ENCODE measurements at places on chromosomes 2 and 18. TPM values are rescaled to one million over a fixed set of nuclear protein-coding genes. Genes with fewer than 3 reads are reported as not detected.

DNA sequence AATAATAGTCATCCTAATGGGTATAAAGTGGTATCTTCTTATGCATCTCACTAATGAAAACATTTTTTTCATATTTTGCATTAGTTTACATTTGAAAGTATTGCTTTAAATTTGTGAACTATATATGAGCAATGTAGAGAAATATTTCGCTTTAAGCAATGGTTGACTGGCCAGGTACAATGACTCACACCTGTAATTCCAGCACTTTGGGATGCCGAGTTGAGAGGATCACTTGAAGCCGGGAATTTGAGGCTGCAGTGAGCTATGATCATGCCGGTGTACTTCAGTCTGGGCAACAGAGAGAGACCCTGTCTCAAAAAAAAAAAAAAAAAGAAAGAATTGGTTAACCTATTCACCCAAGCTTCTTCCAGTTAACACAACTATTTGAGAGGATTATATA, 15.1 kb downstream of the ZCCHC2 start:
- no peaks in the 10 kb centered on the region for H3K27me3 ChIP-seq
- no peak overlapping the region for H3K27ac ChIP-seq
- peaks cover 31% of the 10 kb centered on the region for H3K4me1 ChIP-seq
- H3K4me3 ChIP-seq = no peak overlapping the region

- no peak for DNase-seq
- H3K4me3 ChIP-seq = no peak overlapping the region
- no peak overlapping the region for H3K27ac ChIP-seq
- no peaks in the 10 kb centered on the region for H3K27me3 ChIP-seq
Measured at GRCh38 chr2:122873951-122874350, 1118.5 kb downstream of the TSN start.

GRCh38 chr2:240670402-240670801, 12.3 kb downstream of the AQP12B start:
- H3K4me3 ChIP-seq = no peak overlapping the region
- no peaks in the 10 kb centered on the region for H3K36me3 ChIP-seq
- H3K4me1 ChIP-seq = no peaks in the 10 kb centered on the region
- peaks cover 3% of the 10 kb centered on the region for H3K27me3 ChIP-seq

GRCh38 chr2:234795272-234795920, 156.4 kb upstream of the SH3BP4 start:
- H3K4me1 ChIP-seq = peaks cover 9% of the 10 kb centered on the region
- no peak overlapping the region for H3K27ac ChIP-seq
- H3K36me3 ChIP-seq = no peaks in the 10 kb centered on the region
- no peak for DNase-seq
- no peak overlapping the region for H3K4me3 ChIP-seq
- H3K27me3 ChIP-seq = no peaks in the 10 kb centered on the region

DNA sequence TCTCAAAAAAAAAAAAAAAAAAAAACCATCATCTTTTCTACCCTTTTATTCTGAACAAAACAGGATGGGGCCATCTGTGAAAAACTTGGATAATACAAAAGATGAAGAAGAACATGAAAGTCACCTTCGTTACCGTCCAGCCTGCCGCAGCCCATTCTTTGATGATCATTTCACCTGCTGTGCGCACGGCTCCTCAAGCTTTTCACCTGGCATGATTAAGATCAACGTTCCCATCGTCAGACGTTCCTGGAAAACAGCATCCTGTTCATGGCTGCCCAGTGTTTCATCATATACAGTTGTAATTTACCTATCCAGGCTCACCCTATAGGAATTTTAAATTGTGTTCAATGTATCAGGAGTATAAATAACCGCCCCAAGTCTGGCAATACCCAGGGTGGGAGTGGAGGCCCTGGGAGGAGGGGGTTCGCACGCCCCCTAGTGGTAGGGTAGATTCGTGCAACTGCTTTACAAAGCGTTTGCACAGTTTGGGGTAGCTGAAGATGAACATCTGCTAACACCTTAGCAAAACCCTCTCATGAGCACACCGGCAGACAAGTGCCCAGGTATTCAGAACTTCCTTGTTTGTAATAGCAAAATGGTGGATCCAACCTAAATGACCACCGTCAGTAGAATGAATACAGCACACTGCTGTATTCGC, 49.0 kb upstream of the GLI2 start:
- H3K27me3 ChIP-seq = peaks cover 8% of the 10 kb centered on the region
- H3K36me3 ChIP-seq = no peaks in the 10 kb centered on the region
- no peak overlapping the region for H3K4me3 ChIP-seq
- DNase-seq = no peak

DNA sequence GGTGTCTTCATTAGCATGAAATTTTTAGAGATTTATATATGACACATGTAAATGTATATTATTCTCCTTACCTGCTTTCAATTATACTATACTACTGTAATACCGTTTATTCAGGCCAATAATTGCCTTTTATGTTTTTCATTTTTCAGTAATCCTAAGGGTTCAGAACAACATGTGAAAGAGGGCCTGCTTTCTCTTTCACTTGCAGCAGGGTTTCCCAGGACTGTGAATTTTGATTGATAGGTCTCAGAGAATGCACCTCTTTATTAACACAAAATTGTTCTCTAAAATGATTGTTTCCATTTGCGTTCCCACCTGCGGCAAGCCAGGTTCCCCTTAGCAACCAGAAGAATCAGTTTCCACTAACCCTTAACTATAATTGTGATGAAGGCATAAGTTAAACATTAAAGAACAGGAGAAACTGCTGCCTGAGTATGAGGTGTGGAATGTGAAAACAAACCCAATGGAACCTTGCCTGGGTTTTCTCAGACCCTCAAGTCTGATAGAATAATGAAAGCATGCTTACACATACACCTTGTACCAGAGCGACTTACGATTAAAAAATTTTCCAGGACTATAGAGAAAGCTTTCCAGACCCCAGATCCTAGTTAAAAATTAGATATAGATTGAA, 1591.2 kb upstream of the LRRTM1 start:
- no peak overlapping the region for H3K4me3 ChIP-seq
- no peaks in the 10 kb centered on the region for H3K4me1 ChIP-seq
- H3K36me3 ChIP-seq = no peaks in the 10 kb centered on the region
- no peaks in the 10 kb centered on the region for H3K27me3 ChIP-seq

GRCh38 chr18:577643-578375, 2.4 kb upstream of the CETN1 start:
- H3K4me3 ChIP-seq = no peak overlapping the region
- H3K27me3 ChIP-seq = peaks cover 4% of the 10 kb centered on the region
- H3K27ac ChIP-seq = no peak overlapping the region
- peaks cover under 1% of the 10 kb centered on the region for H3K36me3 ChIP-seq

DNA sequence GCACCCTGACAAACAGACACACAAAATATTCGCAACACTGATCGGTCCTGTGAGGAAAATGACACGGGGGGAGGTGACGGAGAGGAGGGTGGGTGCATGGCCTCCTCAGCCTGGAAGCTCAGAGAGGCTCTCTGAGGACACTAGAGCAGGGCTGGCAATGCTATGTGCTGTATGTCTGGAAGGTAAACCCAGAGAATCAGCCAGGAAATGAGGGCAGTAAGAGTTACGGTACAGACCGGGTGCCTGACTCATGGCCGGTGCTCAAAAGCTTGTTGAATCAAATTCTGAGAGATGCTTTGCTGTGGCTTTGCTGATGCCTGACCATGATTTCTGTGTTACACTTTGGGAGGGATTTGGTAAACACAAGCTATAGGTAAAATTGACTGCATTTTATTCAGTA, 81.9 kb downstream of the CCDC93 start:
- H3K36me3 ChIP-seq = peaks cover 71% of the 10 kb centered on the region
- no peak for DNase-seq
- H3K4me3 ChIP-seq = peak overlapping the region; percentile 31
- H3K27ac ChIP-seq = peak overlapping the region; percentile 73

DNA sequence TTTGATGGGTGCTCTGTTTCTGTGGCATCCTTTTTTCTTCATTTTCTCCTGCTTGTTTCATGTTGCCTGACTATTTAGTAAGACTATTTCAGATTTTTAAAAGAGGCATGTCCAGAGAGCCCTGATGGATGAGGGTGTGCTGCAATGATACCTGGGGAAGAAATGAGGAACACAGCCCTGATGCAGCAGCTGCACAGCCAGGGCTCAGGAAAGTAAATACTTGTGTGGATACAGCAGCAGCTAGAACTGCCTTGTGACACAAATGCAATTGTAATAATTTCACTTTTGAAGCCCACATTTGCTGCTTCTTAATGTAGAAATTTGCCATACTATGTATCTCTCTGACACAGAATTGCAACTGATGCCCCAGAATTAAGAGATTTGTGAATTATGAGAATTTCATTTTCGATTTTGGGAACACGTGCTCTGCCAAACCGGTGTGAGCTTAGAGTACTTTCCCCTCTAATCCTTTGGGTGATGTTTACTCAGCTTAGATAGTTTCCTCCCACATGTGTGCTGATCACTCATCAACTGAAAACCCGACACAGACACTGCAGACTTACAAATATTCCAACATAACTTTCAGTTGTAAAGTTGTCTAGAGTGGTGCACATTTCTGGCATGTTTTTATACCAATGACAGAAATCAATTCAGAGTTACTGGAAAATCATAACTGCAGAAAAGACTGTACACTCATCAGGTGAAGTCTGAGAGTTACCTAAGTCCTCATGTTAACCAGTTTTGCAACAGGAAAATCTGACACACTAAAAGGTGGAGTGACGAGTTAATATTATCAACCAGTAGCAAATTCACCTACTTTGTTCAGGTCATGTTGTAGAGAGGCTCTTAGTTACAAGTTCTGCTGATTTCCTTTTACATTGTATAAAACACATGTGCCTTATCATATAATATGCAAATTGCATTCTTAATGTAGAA, 383.4 kb downstream of the CBLN2 start:
- no peaks in the 10 kb centered on the region for H3K36me3 ChIP-seq
- no peaks in the 10 kb centered on the region for H3K4me1 ChIP-seq
- no peak overlapping the region for H3K27ac ChIP-seq
- no peak for DNase-seq
- no peak overlapping the region for H3K4me3 ChIP-seq

GRCh38 chr2:191030521-191031154, 16.7 kb upstream of the STAT1 start:
- H3K4me3 ChIP-seq = no peak overlapping the region
- no peak overlapping the region for H3K27ac ChIP-seq
- no peaks in the 10 kb centered on the region for H3K36me3 ChIP-seq
- peak; percentile 27 for DNase-seq
- H3K27me3 ChIP-seq = no peaks in the 10 kb centered on the region
- peaks cover 9% of the 10 kb centered on the region for H3K4me1 ChIP-seq

DNA sequence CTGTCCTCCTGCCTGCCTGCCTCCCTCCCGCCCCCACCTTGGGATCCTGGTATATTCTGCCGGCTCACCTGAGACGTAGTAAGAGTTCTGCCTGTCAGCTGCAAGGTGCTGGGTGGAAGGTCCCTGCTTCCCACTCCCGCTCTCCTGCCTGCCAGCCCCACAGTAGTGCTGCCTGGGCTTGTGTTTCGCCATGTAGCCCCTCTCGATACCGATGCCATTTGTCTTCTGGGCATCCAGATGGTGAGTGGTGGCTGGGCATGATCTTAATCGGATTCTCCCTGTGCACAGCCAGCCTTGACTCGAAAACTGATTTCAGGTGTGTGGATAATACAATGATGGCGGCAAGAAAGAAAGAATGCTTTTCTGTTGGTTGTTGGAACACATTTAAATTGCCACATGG, 184.9 kb downstream of the AGAP1 start:
- no peaks in the 10 kb centered on the region for H3K27me3 ChIP-seq
- peaks cover 57% of the 10 kb centered on the region for H3K4me1 ChIP-seq
- no peak overlapping the region for H3K4me3 ChIP-seq
- H3K36me3 ChIP-seq = no peaks in the 10 kb centered on the region
- H3K27ac ChIP-seq = no peak overlapping the region

DNA sequence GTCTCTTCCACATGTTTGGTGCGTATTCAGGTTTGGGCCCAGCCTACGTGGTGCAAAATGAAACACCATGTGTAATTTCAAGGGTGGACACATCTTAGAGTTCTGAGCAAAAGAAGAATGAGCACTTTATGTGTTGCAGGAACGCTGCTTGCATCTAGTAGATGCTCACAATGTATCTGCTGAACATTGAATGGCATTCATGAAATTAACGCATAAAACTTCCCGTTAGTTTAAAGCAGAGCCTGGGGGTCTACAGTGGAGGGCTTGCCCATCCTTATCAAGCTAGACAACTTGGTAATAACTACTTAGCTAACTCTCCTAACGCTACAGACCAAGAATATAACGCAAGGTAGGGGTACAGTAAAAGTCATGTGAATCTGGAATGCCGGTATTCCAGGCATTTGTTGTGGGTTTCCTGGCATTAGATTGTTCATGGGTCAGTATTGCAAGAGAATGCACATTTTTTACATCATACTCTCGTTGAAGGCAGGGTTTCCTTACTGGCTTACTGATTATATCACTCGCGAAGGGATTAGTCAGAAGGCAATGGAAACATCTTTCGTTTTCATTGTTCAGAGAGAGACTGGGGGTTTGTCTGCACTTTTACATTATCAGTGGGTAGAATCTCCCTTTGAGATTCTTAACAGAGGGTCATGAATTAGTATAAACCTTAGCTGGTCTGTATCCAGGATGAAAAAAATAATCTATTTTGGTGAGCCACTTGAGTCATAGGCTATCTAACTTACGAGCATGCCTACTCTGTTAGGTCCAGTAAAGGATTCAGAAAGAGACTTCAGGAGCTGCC, 229.5 kb upstream of the EPAS1 start:
- no peaks in the 10 kb centered on the region for H3K36me3 ChIP-seq
- peaks cover 2% of the 10 kb centered on the region for H3K27me3 ChIP-seq
- no peak for DNase-seq
- no peak overlapping the region for H3K4me3 ChIP-seq

DNA sequence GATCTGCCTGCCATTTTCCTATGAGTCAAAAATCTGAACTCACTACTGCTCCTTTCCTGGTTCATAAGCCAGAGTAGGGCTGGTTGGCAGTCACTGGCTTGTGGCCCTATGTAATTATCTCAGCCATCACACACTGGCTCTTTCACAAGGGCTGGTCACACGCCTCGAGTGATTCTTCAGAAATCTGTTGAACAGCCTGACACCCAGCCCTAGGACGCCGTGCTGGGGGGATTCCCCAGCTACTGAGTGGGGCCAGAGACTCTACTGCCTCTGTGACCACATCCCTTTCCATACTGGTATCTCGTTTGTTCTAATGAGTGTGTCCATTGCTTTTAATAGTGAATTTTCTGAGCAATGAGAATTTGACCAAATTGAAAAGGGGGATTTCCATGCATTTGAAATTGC, 45.8 kb upstream of the RBM44 start:
- no peak overlapping the region for H3K27ac ChIP-seq
- peaks cover 18% of the 10 kb centered on the region for H3K4me1 ChIP-seq
- DNase-seq = no peak
- peaks cover 55% of the 10 kb centered on the region for H3K36me3 ChIP-seq

- peak overlapping the region; percentile 95 for H3K4me3 ChIP-seq
- H3K4me1 ChIP-seq = peaks cover 27% of the 10 kb centered on the region
- DNase-seq = no peak
- peaks cover 30% of the 10 kb centered on the region for H3K36me3 ChIP-seq
Measured at GRCh38 chr2:136113209-136113971, 4.6 kb downstream of the CXCR4 start.

The SEPTIN10 gene
- 69.8 TPM for total RNA-seq

The CABLES1 gene
- 24.9 TPM for total RNA-seq

The ALK gene
- total RNA-seq = 0.05 TPM

Measured in endothelial cell (in vitro differentiated cells).